ENCODE measurements at places on chromosomes 2 and 18. TPM values are rescaled to one million over a fixed set of nuclear protein-coding genes. Genes with fewer than 3 reads are reported as not detected.

Gene MROH2A
- total RNA-seq, result not detected

Gene PDCD1
- 0.63 TPM for total RNA-seq

Gene CCDC121
- 1.9 TPM for total RNA-seq

Gene NEU4
- not detected for total RNA-seq

Gene PPP1R1C
- 0.58 TPM for total RNA-seq

Gene C1GALT1C1L
- total RNA-seq, result 0.23 TPM

Gene AOX1
- total RNA-seq, result 181 TPM

Gene NEB
- 0.69 TPM for total RNA-seq

Gene ITGA6
- 92.7 TPM for total RNA-seq

Gene LYG2
- total RNA-seq, result not detected

Gene TSPYL6
- total RNA-seq, result not detected

Gene NR4A2
- 4.4 TPM for total RNA-seq

Gene TRIM43
- not detected for total RNA-seq

Gene AFF3
- total RNA-seq, result 0.47 TPM

Data from pancreas (tissue), 10 donors.